ENCODE measurements at places on chromosomes 2 and 18. TPM values are rescaled to one million over a fixed set of nuclear protein-coding genes. Genes with fewer than 3 reads are reported as not detected.

Gene PAIP2B
- 1.9 TPM for total RNA-seq

Gene SULT1C3
- total RNA-seq, result not detected

Gene SERPINB12
- total RNA-seq, result 0.12 TPM

Gene ATP5MC3
- 169 TPM for total RNA-seq

Gene PTPRM
- total RNA-seq, result 65.3 TPM

Gene BCL2
- total RNA-seq, result 4.1 TPM

Gene CGREF1
- total RNA-seq, result 10.2 TPM

Gene CYP27C1
- 0.58 TPM for total RNA-seq

Gene C2orf74
- 9.7 TPM for total RNA-seq

All from pericardium fibroblast (primary cell).